NCI-H2227 treated with DMSO at 0.1 percent for 48 hours (cell line): ENCODE measurements at places on chromosomes 16 and 17.

- no peak for DNase-seq
Observed at GRCh38 chr16:28189245-28189644, 22.5 kb downstream of the XPO6 start.

DNA sequence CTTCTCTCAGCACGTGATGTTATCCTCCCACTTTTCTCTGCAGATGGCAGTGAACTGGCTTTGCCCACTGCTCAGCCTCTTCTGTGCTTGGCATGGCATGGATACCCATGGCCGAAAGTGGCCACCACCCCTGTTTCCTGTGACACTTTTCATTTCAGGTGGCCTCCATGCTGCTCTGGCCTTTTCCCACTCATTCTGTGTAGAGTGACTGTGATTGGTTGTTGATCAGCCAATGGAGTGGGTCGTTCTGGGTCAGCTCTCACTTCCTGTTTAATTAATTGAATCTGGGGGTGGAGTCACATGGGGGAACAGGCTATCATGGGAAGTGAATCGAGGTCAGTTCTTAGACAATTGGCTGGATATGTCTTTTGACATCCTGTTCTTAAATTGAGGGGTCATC is 350.1 kb upstream of the EEF2KMT start:
- no peak for DNase-seq

DNA sequence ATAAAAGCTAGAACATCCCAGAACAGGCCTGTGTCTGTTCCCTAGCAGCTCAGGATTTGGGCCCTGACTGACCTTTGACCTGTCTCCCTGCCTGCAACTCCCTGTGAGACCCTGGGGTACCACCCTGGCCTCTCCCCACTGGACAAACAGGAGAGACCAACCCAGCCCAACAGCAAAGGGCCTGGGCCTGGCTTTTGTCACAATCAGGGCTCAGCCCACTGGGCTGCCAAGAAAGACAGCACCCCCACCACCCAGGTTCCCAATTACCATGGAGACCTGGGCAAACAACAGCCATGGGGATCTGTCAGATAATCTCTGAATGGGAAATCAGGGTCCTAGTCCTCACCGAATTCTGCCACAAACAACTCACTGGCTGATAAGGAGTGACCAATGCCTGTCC is 11.1 kb downstream of the PLLP start:
- no peak for DNase-seq

- no peak for DNase-seq
Observed at GRCh38 chr17:32558326-32558955, 71.6 kb downstream of the CDK5R1 start.

DNA sequence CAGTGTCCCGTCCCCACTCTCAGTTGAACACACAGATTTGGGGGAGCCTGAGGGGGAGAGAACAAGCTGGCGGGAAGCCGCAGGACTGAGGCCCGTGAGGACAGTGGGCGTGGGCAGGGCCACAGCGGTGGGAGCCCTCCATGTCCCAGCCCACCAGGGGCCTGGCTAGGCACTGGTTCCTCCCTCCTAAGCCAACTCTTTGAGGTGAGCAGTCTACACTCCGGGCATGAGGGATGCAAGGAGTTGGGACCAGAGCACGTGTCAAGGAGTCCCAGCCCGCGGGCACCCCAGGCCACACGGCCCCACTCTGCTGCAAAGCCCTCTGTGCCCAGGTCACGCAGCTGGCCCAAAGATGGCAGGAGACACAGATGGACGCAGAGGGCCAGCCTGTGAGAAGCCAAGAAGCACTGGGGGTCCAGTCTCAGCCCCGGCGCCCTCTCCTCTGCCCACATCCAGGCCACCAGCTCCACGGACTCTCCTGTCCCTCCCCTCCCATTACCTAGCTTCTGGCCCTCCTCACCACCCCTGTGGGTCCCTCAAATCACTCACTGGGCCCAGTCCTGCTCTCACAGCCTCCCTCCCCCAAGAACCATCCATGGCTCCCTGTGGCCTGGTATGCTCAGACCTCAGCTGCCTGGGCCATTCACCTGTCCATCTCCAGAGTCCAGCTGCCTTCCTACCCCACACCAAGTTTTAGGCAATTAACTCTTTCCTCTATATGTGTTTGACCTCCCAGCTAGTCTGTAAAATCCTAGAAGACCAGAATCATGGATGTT is 206.5 kb downstream of the RBFOX3 start:
- no peak for DNase-seq

GRCh38 chr17:43352579-43353331 is 46.0 kb upstream of the ARL4D start:
- no peak for DNase-seq

DNA sequence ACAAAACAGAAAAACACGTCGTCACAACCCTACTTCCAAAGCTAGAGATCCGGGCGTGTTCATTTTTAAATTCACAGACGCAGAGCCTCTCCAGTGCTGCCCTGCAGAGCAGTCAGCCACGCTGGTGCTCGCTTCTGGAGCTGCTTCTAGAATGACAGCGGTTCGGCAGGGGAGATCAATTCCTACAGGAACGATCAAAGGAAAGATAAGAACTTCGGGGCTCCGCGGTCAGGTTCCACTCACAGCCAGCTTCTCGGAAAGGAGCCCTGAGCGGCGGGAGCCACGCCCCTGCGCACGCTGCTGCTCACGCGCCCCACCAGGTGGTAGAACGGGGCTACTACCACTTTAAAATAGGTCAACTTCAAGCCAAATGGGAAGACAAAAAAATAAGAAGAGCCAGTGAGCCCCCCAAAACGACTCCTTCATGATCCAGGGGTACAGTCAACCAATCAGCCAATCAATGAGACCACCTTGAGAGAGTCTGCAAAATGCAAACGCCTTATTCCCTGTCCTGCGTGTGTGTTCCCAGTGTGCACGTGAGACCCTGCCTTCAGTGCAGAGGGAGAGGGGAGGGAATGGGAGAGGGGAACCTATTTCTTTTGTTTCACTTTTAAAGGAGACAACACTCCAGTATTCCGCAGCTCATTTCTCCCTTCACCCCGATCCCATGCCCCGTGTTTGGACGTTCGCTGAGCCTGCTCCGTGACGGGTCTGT is 209.7 kb downstream of the RBFOX3 start:
- DNase-seq = peak; percentile 89

GRCh38 chr16:49441366-49441780 is 67.8 kb downstream of the C16orf78 start:
- peak; percentile 24 for DNase-seq

DNA sequence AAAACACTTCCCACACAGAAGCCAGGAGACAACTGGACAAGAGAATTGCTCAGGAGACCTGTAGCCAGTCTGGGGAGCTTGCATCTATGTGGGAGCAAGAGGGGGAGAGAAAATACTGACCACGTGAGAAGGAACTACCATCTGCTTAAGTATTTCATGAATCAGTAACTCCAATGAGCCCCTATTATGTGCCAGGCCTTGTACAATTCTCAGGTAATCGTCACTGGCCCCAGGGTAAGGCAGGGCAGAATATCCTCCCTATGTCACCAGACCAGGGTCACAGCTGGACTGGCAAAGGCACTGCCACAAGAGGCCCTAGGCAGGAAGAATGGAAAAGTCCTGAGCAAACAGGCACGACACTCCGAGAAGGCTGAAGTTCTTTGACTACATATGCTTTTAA is 25.9 kb downstream of the USP7 start:
- DNase-seq = no peak

- no peak for DNase-seq
Observed at GRCh38 chr16:72166151-72166550, 5.8 kb downstream of the PMFBP1 start.

DNA sequence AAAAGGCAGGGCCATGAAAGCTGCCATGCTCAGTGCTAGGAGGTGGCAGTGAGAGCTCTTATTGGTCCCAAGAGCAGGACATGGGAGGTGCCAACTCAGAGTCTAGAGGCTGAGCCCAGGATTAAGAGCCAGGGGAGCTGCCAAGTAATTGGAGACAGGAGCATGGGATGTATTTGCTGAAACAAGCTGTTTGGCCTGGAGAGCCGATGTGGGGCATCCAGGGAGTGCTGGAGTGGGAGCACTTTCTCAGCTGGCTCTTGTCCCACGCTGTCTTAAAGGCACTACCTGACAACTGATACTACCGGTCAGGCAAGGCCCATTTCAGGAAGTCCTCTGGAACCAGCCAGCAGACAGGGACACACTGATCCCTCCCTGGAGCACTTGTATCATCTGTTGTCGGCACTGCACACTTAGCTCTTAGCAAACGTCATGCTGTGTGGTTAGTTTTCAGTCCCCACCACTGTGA is 19.3 kb downstream of the ANKFN1 start:
- DNase-seq = no peak

GRCh38 chr17:77214743-77215142 is 74.0 kb downstream of the SEC14L1 start:
- no peak for DNase-seq

DNA sequence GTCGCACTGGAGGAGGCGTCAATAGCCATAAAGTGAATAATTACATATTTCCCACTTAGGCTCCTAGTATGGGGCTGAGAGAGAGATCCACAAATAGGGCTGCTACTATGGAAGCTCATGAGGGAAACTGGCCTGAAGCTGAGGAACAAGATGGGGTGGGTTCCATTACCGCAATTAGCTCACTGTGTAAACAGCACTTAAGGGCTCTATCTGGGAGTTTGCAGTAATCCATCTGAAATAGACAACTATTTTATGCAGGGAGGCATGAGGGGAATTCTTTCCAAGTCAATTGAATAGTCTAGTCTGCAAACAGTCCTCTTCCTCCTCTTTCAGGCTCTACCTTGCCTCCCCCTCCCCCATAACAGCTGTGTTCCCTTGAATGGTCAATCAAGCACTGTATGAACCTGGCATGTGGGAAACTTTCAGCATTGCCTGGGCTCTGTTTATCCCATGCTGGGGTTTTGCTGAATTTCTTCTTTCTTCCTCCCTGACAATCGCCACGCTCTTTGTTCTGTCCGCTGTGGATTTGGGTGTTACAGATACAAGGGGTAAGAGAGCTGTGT is 56.1 kb upstream of the MAF start:
- peak; percentile 94 for DNase-seq

DNA sequence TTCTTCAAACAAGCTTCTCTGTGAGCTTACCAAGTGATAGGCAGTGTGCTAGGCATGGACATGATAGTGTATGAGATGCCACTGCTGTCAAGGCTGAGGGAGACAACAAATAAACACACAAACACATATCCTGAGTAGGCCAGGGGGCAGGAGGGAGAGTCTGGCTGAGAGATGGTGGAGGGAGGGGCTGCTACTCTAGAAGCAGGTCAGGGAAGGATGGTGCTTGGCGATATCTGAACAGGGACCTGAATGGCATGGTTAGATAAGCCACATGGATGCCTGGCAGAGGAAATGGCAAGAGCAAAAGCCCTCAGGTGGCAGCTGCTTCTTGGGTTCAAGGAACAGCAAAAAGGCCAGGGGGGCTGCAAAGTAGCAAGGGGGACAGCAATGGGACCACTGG is 8.6 kb upstream of the CHST6 start:
- no peak for DNase-seq

- no peak for DNase-seq
Observed at GRCh38 chr16:55272744-55273143, 51.3 kb upstream of the IRX6 start.

DNA sequence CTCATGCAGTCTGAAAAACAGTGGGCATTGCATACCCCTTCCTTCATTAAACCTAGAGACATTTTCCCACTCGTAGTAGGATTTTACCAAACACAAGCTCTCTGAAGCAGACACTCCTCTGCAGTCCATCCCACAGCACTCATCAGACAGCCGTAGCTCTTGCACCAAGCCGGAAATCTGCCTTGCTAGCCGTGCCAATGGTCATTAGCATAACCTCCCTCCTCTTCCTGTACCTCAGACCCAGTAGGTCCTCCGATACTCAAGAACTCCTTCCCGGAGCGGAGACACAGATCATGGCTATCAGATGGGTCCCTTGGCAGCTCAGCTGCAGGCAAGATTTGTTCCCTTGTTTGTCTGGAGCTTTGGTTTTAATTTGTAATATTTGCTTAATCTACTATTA is 483.1 kb upstream of the PSMD7 start:
- DNase-seq = no peak

DNA sequence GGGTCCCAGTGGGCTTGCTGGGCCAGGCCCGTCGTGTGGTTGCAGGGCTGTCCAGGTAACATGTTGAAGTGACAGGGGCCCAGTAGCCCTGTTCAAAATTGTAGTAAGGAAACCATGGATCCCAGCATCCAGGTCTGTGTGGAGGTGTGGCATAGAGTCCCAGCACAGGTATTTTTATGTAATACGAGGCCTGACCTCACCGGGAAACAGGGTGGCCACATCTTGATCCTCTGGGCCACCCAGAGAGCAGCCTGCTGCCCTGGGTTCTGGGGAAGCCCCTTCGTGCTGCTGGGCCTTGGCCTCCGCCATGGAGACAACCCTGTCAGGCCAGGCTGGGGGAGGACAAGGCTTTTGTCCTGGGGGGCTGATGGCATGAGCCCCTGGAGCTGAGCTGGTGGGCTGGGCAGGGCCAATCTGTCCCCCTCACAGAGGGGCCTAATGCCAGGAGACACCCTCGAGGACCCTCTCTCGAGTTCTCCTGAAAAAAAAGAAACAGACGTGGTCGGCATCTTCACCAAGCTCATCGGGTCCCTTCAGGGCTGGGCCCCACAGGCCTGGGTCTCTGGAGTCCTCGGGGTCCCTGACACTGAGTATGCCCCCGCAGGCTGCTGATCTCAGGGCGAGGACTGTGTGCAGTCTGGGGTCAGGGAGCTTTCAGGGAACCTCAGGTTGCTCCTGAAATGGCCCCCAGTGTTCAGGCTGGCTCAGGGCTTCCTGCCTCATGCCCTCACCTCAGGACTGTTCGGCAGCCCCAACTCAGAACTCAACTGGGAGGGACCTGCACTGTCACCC is 47.8 kb downstream of the TNFRSF13B start:
- DNase-seq = no peak

- DNase-seq = no peak
Observed at GRCh38 chr16:4682084-4682591, 11.2 kb upstream of the NUDT16L1 start.

- DNase-seq = no peak
Observed at GRCh38 chr17:79573196-79573896, 37.5 kb downstream of the RBFOX3 start.

- no peak for DNase-seq
Observed at GRCh38 chr16:11303405-11304138, 22.4 kb upstream of the PRM1 start.

DNA sequence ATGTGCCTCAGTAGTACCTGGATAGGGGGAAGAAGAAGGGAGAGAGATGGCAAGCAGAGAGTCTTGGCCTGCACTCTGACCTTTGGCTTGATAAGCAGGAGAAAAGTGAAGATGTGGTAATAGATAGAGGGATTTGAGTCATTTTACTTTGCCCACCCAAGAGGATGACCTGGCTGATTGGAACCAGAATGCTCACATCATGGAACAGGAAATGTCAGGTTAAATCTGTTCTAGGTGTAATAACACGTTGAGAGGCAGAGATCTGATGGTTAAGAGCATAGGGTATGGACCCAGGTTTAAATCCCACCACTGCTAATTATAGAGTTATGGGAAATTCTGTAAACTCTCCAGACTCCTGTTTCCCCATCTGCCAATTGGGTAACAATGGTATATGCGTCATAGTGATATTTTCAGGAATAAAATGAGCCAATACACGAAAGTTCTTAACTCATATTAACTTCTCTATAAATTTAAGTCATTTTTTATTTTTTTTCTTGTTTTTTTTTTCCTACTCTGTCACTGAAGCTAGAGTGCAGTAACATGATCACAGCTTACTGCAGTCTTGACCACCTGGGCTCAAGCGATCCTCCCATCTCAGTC is 8.1 kb upstream of the CCL18 start:
- DNase-seq = no peak
